Fibroblast of skin of abdomen (primary cell): ENCODE measurements at places on chromosomes 12 and 14.
A peak's percentile ranks its signal among the peaks of the same experiment; 100 is the strongest.

DNA sequence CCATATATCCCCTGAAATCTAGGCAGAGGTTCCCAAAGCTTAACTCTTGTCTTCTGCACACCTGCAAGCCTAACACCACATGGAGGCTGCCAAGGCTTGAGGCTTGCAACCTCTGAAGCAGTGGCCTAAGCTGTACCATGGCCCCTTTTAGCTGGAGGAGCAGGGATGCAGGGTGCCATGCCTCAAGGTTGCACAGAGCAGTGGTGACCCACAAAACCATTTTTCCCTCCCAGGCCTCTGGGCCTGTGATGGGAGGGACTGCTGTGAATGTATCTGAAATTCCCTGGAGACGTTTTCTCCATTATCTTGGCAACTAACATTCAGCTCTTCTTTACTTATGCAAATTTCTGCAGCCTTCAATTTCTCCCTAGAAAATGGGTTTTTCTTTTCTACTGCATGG, 210.0 kb upstream of the KITLG start:
- DNase-seq: no peak

DNA sequence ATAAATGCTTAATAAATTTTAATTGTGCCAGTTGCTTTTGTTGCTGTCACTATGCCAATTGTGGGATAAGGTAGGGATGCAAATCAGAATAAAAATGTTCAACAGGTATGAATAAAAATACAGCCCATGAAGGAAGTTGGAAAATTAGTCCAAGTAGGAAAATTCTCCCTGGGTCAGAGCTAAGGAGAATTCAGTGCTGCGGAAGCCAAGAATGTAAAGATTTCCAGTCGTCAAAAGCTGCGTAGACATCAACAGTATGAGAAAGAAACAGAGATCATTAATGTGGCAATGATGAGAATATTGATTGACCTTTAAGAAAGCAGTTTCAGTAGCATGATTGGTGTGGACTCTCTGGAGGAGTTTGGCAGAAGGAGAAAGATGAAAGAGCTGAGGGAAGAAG, 87.9 kb downstream of the PLEKHA5 start:
- DNase-seq: no peak

DNA sequence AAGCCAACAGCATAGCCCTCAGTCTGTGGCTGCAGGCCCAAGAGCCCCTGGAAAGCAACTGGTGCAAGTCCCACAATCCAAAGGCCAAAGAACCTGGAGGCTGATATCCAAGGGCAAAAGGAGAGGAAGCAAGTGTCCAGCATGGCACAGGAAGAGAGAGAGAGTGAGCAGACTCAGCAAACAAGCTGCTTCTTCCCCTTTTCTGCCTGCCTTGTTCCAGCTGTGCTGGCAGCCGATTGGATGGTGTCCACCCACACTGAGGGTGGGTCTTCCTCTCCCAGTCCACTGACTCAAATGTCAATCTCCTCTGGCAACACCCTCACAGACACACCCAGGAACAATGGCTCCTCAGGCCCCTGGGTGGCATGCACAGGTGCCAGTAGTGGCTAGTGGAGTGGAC, 33.5 kb downstream of the SMCO2 start:
- DNase-seq: no peak

GRCh38 chr14:59849411-59850130, 21.0 kb downstream of the RTN1 start:
- DNase-seq: no peak

DNA sequence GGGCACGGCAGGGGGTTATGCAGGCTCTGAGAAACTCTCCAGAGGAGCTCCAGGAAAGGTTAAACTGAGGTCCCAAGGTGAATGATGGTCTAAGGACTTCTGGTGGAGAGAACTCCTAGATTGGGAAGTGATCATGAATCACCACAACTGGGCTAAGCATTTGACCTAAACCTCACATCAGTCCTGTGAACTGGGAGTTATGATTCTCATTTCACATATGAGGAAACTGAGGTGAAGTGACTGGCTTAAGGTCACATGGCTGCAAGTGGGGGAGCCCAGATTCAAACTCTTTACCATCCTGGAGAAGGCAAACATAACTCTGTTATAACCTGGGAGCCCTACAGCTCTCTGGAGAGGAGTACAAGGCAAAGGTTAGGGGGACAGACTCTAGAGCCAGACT, 4.2 kb downstream of the RARG start:
- no peak for DNase-seq

DNA sequence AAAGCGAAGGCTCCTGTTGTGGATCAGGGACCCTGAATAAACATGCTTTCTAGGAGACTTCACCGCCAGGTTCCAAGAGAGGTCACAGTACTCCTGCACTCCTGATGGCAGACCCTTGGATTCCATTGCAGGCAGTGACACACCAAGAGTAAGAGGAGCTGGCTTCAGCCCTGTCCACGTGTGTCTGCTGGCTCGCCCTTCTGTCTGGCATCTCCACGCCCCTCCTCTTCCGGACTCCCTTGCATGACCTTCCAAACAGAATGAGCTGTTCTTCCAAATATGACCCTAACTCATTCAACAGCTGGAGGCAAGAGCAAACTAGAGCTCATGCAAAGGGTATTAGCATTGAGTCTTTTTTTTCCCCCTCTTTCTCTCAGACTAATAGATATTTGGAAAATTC, 233.0 kb upstream of the PLEKHG7 start:
- DNase-seq: peak; percentile 33

DNA sequence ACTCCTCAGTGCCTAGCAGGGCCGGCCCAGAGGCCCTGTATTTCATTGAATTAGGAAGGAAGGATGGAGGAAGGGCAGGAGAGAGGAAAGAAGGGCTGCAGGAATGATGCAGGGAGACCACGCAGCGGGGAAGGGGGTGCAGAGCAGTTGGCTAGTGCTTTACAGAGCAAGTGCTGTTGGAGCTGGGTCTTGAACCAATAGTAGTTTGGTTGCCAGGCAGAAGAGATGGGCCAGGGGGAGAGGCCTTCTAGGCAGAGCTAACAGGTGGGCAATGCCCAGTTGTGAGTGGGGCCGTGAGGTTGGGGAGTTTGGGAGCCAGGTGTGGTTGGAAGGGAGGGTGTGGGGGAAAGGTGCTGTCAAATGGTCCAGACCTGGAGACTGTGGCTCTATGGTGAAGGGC, 39.1 kb upstream of the SRSF5 start:
- DNase-seq: no peak

GRCh38 chr12:48350249-48351021, at the start of gene ZNF641:
TSS of gene ZNF641 (minus strand) at chr12:48350919. CDS start at chr12:48348090, 2,829 bp downstream.
- peak; percentile 75 for DNase-seq

DNA sequence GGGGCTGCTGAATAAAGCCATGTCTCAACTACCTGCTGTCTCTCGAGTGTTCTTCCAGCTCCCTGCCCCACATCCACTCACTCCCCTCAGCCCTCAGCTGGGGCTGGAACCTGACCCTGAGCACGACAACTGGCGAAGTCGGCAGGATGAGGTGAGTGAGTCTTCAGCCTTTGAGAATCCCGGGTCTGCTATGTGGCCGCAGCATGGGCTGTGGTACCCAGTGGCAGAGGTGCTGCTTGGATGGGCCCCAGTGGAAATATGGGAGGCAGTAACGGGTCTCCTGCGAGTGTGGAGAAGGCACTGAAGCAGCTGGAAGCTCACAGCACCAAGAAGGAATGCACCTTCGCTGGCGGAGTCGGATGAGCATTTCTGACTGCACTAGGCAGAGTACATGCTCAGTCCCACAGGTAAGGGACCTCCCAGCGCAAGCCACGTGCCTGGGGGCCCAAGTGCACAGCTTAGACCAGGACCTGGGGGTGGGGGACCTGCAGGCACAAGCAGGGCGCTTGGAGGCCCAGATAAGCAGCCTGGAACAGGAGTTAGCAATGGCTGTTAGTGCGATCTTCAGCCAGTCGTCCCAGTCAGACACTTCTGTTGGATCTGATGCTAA, 95.5 kb upstream of the TMPO start:
- DNase-seq: no peak

DNA sequence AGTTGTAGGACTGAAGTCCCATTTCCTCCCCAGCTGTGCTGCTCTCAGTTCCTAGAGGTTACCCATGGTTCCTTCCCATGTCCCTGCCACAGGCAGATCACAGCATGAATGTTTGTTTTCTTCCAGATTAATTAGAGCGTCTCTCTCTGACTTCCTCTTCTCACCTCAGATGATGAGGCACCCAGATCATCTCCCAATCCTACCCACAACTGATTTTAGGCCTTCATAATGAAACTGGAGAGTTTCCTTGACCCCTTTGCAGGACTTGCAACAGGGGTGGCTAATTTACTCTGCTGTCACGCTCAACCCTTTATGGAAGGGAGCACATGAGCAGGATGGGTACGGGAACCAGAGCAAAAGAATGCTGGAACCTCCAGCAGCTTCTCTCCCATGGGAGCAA, 32.1 kb upstream of the TXNRD1 start:
- no peak for DNase-seq

DNA sequence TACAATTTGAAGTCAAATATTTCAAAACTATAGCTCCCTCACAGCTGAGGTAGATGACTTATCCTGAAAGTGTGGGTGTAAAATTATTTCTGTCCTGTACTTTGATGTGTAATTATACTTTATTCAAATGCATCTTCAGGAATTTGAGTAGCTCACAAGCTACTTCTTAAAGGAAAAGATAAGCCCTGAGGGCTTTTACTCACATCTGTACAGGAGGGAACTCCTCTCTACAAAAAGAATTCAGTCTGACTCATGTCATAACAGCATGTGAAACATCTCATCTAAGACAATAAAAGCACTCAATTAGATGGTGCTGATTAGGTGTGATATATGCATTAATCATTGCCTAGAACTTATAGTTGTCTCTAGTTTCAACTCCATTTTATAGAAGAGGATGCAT, 452.0 kb downstream of the PRKD1 start:
- no peak for DNase-seq

- DNase-seq: no peak
These were observed 58.3 kb downstream of the SLC15A5 start for GRCh38 chr12:16218934-16219751.

DNA sequence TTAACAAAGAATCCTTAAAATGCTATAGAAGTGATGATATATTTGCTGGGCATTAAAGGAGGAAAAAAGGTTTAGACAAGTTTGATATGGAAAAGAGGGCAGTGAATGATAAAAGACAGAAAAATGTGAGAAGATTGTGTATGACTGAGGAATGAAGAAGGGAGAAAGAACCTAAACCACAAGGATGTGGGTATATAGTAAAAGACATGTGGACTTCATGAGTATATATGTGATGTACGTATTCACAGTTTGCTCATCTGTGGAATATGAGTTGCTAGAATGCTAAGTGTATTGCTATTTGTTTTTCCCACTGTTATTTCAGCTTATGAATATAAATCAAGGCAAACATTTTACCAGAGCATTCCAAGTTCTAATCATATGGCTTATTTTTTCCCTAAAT, 2.1 kb upstream of the SLC16A7 start:
- DNase-seq: peak; percentile 80

DNA sequence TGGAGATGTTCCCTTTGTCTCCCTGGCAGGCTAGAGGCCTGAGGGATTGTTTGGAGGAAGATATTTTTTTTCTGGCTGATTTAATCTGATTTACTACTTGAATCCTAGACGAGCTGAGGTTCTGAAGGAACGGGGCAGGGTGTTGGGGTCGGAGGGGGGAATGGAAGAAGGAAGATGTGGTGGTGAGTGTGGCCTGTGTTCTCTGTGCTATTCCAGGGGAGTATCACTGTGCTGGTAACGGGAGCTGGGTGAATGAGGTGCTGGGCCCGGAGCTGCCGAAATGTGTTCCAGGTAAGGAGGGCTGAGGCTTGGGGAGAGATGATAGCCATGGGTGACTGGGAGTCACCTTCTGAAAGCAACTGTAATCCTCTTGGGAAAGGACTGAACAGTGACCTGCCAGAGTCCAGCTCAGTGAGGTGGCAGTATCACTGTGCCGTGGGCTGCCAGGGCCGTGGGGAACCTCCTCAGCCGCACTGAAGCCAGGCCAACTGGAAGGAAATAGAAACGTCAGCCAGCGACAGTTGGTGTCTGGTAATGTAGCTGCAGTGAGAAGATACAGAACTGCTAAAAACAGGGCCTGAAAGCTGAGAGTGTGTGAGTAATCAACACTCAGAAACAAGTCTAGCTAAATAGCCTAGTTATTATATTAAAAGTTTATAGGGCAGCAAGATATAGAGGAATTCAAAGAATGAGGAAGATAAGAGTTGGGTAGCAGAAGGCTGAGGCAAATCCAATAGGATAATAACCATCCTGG, 7.9 kb downstream of the C1S start:
- DNase-seq: no peak

DNA sequence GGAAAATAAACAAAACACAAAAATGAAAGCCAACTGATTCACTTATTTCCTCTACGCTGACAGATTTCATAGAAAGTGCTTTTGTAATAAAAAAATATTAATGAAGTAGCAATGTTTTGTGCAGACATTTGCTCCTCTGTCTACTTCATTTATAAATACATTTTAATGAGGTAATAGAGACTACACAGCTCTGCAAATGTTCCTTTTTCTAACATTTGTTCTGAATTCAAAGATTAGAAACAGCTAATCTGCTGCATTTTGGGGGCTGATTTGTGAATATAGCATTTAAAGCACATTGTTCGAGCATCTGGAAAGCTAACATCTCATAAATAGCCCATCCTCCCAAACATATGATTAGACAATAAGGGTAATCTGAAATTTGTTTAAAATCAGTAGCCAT, 97.8 kb downstream of the PRKD1 start:
- DNase-seq: no peak

DNA sequence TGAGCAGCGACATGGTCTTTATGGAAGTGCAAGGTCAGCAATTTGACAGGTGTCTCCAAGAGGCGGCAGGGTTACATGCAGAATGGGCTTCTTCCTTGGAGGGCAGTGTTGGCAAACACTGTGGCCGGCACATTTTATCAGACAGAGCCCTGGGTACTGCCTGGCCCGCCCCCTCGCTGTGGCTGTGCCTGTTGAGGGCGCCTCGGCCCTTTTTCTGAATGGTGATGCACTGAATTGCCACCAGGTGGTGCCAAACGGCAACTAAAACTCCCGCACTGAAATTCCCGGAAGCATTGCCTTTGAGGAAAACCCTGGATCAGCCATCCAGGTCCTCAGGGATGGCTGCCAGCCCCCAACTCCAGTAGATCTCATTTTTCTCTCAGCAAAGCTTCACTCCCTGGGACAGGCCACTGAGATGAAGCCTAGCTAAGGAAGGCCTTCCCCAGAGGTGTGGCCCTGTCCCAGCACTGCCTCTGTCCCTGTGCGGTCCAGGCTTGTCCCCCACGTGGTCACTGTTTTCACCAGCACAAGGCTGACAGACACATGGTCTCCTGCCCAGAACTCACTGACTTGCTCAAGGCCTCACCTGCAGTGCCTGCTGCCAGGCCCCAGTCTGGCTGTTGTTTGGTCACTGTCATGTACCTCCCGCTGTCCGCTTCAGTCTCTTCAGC, 73.6 kb downstream of the TESC start:
- peak; percentile 62 for DNase-seq

- peak; percentile 50 for DNase-seq
These were observed 32.6 kb upstream of the HIF1A start for GRCh38 chr14:61662437-61663311.

- peak; percentile 81 for DNase-seq
These were observed 156.3 kb upstream of the PZP start for GRCh38 chr12:9364224-9365176.
